Tongue (tissue), 3 donors: ENCODE measurements at places on chromosomes 2 and 18. TPM values are rescaled to one million over a fixed set of nuclear protein-coding genes. Genes with fewer than 3 reads are reported as not detected.

CREG2 gene
- total RNA-seq = 0.92 TPM

DUSP2 gene
- total RNA-seq = 8.0 TPM

GATA6 gene
- total RNA-seq = 2.2 TPM

CYRIA gene
- total RNA-seq = 10.9 TPM

FRZB gene
- 38.0 TPM for total RNA-seq

WNT6 gene
- 1.9 TPM for total RNA-seq

CYBRD1 gene
- total RNA-seq = 122 TPM

AQP12B gene
- not detected for total RNA-seq

MROH2A gene
- 2.5 TPM for total RNA-seq

BOK gene
- total RNA-seq = 28.0 TPM

FTCDNL1 gene
- 6.7 TPM for total RNA-seq

- DNase-seq = no peak
Measured at GRCh38 chr2:159022019-159022418, 53.6 kb downstream of the TANC1 start.

GRCh38 chr2:162211732-162212131 is 31.5 kb downstream of the FAP start:
- no peak for DNase-seq

DNA sequence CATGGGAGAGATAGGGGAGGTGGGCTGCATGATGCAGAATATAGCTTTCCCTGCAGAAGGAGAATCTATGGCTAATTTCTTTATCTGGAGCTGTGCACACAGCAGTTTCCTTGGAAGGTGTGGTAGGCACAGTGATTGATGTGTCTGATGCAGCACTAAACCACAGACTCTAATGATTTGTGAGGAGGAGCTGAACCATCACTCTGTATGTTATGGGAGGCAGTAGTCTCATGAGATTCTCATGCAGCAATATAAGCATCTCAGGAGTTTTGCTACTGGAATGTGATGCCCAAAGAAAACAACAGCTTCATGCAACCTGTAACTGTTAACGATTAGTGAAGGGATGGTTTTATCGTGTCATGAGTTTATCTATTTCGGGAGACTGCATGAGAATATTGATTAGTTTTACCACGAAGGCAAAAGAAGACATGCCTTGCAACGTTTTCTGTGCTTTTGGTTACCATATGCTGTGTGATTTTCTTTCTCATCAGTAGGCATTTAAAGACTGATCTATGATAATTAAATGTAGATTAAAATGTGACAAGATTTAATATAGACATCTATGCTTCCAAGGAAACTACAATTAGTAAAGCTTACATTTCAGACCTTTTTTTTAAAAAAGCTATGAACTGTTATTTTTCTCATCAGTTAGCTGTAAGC is 286.8 kb downstream of the ARL6IP6 start:
- no peak for DNase-seq

GRCh38 chr2:136932700-136933099 is 167.4 kb downstream of the THSD7B start:
- peak; percentile 25 for DNase-seq

GRCh38 chr2:165539985-165540384 is 70.5 kb downstream of the CSRNP3 start:
- DNase-seq = no peak

DNA sequence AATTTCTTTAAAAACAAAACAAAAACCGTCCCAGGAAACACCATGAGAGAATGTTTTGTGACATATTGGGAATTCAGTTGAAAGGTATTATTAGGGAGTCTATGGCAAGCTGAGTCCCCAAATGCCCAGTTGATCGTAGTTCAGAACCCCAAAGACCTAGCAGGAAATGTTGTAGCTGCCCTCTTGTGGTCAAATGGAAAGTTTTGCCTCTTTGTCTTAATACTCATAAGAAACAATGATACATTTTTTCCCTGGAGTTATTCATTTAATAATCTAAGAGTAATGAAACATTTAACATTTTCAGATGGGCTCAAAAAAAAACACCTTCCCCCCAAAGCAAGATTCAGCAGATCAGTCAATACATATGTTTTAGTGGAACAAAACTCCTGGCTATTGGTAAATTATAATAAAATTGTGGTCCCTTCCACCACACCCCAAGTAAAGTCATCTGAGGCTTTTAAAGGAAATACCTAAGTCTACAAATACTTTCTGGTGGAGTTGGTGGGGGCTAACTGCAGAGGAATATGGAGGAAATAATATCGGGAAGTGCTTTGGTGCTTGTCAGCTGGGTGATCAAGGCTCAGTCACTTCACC is 37.8 kb upstream of the EFEMP1 start:
- peak; percentile 53 for DNase-seq

- DNase-seq = no peak
Measured at GRCh38 chr2:75431276-75431675, 129.5 kb downstream of the EVA1A start.

GRCh38 chr2:16285813-16286510 is 345.6 kb downstream of the MYCN start:
- DNase-seq = peak; percentile 13

- DNase-seq = no peak
Measured at GRCh38 chr2:106863387-106863786, 22.6 kb downstream of the ST6GAL2 start.

DNA sequence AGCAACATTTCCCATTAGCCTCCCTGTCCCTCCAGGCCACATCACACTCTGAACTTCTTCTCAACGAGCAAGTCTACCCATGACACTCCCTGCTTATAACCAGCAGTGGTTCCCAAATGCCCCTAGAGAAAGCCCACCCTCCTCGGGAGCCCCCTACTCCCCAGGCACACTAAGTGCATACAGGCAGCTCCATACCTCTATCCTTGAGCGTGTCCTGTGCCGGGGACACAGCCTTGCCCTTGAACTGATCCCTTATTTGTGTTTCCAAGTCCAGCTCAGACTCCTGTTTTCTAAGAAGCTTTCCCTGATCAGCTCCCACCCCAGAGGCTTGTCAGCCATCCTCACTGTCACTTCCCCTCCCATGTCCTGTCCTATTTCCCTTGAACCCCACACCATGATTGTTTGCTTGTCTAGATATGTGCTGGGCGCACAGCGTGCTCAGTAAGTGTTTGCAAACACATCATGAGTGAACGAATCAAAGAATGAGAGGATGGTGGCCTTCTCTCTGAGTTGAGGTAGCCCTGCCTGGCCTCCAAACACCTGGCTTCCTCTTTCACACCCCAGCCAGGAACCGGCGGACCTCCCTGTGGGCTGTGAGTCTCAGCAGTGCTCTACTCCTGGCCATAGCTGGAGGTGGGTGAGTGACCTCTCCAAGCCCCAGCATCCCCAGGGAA is 2.1 kb downstream of the TEX51 start:
- DNase-seq = no peak

DNA sequence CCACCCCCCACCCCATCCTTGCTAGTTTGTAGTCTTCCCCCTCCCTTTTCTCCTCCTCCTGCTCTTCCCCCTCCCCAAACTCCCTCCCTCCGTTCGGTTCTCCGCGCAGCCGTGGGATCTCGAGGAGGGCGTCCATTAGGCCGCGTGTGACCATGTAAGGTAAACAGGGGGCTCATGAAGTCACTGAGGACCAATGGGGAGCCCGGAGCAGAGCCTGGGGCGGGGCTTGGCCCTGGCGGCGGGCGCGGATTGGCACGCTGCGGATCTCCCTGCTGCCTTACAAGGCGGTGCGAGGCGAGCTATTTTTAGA is 246 bp upstream of the KLF7 start:
- peak; percentile 99 for DNase-seq

DNA sequence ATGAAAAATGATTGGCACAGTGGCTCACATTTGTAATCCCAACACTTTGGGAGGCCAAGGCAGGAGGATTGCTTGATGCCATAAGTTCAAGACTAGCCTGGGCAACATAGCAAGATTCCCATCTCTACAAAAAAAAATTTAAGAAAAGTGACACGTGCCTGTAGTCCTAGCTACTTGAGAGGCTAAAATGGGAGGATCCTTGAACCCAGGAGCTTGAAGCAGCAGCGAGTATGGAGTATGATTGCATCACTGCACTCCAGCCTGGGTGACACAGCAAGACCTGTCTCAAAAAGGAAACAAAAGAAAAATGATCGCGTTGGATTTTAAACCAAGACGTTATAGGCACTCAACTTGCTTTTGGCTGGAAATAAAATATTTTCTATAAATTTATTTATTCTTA is 37.8 kb upstream of the CREB1 start:
- no peak for DNase-seq

- DNase-seq = no peak
Measured at GRCh38 chr2:8314063-8314462, 367.8 kb upstream of the ID2 start.

- DNase-seq = no peak
Measured at GRCh38 chr2:70596293-70596692, 42.7 kb upstream of the TGFA start.
